ENCODE measurements at places on chromosomes 2 and 18. TPM values are rescaled to one million over a fixed set of nuclear protein-coding genes. Genes with fewer than 3 reads are reported as not detected.

DNA sequence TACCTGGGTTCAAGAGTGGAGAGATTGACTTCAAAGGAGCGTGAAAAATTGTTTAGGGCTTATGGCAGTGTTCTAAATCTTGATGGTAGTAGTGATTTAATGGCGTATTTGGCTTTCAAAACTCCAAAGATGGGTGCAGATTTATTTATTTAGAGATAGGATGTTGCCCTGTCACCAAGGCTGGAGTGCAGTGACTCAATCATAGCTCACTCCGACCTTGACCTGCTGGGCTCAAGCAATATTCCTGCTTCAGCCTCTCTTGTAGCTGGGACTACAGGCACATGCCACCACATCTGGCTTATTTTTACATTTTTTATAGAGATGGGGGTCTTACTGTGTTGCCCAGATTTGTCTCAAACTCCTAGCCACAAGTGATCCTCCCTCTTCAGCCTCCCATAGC, 52.5 kb downstream of the FAM117B start:
- no peaks in the 10 kb centered on the region for H3K27me3 ChIP-seq
- H3K4me3 ChIP-seq, result no peak overlapping the region
- no peaks in the 10 kb centered on the region for H3K36me3 ChIP-seq
- DNase-seq, result no peak
- H3K4me1 ChIP-seq, result peaks cover 4% of the 10 kb centered on the region
- H3K27ac ChIP-seq, result no peak overlapping the region

GRCh38 chr18:44799907-44800421, 119.3 kb downstream of the SETBP1 start:
- H3K27ac ChIP-seq, result peak overlapping the region; percentile 2
- H3K4me1 ChIP-seq, result peaks cover 48% of the 10 kb centered on the region
- peaks cover 10% of the 10 kb centered on the region for H3K27me3 ChIP-seq
- no peak for DNase-seq
- peaks cover 9% of the 10 kb centered on the region for H3K36me3 ChIP-seq
- H3K4me3 ChIP-seq, result no peak overlapping the region

- no peak overlapping the region for H3K4me3 ChIP-seq
- H3K36me3 ChIP-seq, result no peaks in the 10 kb centered on the region
- H3K4me1 ChIP-seq, result peaks cover under 1% of the 10 kb centered on the region
- no peak overlapping the region for H3K27ac ChIP-seq
- peaks cover under 1% of the 10 kb centered on the region for H3K27me3 ChIP-seq
These were observed 128.6 kb upstream of the RASGRP3 start for GRCh38 chr2:33347856-33348255.

IGFBP5 gene
- 0.51 TPM for total RNA-seq

- no peak overlapping the region for H3K4me3 ChIP-seq
- H3K36me3 ChIP-seq, result no peaks in the 10 kb centered on the region
- H3K4me1 ChIP-seq, result peaks cover 6% of the 10 kb centered on the region
- peaks cover 2% of the 10 kb centered on the region for H3K27me3 ChIP-seq
These were observed 62.4 kb downstream of the PLB1 start for GRCh38 chr2:28558158-28558820.

GRCh38 chr18:25147877-25148488, 204.0 kb downstream of the ZNF521 start:
- peaks cover 15% of the 10 kb centered on the region for H3K4me1 ChIP-seq
- no peak for DNase-seq
- peak overlapping the region; percentile 75 for H3K27ac ChIP-seq
- H3K27me3 ChIP-seq, result no peaks in the 10 kb centered on the region
- H3K36me3 ChIP-seq, result peaks cover 4% of the 10 kb centered on the region

GRCh38 chr2:239378918-239379640, 21.7 kb downstream of the HDAC4 start:
- no peak overlapping the region for H3K27ac ChIP-seq
- peaks cover 5% of the 10 kb centered on the region for H3K36me3 ChIP-seq
- DNase-seq, result peak; percentile 11
- peaks cover 44% of the 10 kb centered on the region for H3K4me1 ChIP-seq
- H3K27me3 ChIP-seq, result peaks cover 8% of the 10 kb centered on the region

- no peaks in the 10 kb centered on the region for H3K27me3 ChIP-seq
- H3K4me1 ChIP-seq, result peaks cover 1% of the 10 kb centered on the region
- H3K27ac ChIP-seq, result no peak overlapping the region
- DNase-seq, result no peak
These were observed 355.2 kb upstream of the KCNJ3 start for GRCh38 chr2:154343282-154343681.

DNA sequence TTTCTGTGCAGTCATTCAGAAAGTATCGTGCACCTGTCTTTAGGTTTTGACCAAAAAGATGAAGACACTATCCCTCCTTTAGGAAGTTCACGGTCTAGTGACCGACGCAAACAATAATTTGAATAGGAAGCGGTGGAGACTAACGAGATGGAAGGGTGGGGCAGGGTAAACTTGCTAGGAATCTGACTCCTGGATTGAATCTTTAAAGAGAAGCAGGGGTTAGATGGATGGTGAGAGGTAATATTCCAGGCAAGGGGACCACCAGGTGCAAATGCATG, 651 bp upstream of the TXNL1 start:
- peaks cover 24% of the 10 kb centered on the region for H3K4me1 ChIP-seq
- peak overlapping the region; percentile 99 for H3K4me3 ChIP-seq
- peaks cover 3% of the 10 kb centered on the region for H3K27me3 ChIP-seq
- H3K27ac ChIP-seq, result peak overlapping the region; percentile 99
- no peak for DNase-seq

- H3K36me3 ChIP-seq, result peaks cover 4% of the 10 kb centered on the region
- no peaks in the 10 kb centered on the region for H3K4me1 ChIP-seq
- peaks cover 1% of the 10 kb centered on the region for H3K27me3 ChIP-seq
These were observed 6.5 kb downstream of the CNDP1 start for GRCh38 chr18:74540652-74541421.

DNA sequence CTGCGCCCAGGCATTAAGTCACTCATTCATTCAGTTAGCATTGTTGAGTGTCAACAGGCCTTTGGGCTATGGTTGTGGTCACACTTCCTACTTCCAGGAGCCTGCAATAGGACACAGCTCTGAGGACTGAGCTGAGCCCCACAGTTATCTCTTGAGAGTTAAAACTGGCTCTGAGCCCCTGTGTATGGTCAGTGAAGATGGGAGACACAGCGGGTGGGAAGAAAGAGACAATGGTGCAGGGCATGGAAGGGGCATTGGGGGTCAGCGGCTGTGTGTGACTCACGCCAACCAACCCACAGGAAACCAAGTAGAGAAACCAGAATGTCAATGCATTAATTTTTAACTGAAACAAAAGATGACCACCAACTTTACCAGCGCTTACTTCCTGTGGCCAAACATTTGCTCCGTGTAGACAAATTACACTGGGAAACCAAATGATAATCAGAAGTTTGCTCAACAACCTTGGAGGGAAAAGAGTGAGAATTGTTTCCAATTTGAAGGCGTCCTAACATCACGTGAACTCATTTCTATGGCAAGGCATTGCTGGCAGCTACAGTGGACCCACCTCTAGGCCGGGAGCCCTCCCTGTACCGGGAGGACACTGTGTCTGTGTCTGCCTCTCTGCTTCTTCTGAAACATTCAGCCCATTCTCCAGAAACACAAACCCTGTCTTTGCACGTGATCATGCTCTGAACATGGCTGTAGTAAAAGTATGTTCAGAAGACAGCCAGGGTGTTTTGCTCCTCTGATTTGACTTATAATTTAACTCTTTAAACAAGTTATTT, 212.0 kb upstream of the ID2 start:
- peaks cover 2% of the 10 kb centered on the region for H3K27me3 ChIP-seq
- DNase-seq, result no peak
- no peaks in the 10 kb centered on the region for H3K4me1 ChIP-seq

DNA sequence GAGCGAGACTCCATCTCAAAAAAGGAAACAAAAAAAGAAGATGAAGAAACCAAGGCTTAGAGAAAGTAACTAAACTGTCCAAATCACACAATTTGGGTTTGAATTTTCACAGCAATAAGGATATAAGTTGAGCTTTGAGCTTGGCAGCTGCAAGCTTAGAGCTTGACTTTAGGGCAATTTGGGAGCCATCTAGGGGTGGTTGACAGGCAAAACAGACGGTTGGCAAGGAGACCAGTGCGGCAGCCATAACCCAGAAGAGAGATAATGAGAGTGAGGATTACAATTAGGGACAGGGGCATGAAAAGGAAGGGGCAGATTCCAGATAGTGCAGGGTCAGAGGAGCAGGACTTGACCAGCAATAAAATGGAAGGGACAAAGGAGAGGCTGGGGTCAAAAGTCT, 382.2 kb upstream of the HNRNPA3 start:
- H3K27me3 ChIP-seq, result no peaks in the 10 kb centered on the region
- H3K36me3 ChIP-seq, result no peaks in the 10 kb centered on the region
- H3K4me3 ChIP-seq, result no peak overlapping the region
- no peak overlapping the region for H3K27ac ChIP-seq
- peaks cover 2% of the 10 kb centered on the region for H3K4me1 ChIP-seq

DNA sequence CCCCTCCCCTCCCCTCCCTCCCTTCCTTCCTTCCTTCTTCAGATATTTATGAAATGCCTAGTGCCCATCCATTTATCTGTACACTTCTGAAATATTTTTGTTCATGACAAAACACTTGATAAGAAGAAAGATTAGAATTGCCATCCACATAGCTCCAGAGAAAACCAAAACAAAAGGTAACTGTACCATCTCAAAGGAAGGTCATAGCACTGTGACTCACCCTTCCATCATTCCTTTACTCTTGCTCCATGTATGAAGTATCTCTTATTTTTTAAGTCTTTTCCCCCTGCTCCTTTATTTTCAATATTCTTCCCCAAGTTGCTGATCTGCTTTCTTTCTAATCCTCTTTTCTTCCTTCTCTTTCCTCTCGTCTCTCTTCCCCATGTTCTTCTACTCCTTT, 9.9 kb downstream of the CNTNAP5 start:
- H3K27me3 ChIP-seq, result no peaks in the 10 kb centered on the region
- no peaks in the 10 kb centered on the region for H3K36me3 ChIP-seq
- DNase-seq, result no peak
- no peak overlapping the region for H3K4me3 ChIP-seq

DNA sequence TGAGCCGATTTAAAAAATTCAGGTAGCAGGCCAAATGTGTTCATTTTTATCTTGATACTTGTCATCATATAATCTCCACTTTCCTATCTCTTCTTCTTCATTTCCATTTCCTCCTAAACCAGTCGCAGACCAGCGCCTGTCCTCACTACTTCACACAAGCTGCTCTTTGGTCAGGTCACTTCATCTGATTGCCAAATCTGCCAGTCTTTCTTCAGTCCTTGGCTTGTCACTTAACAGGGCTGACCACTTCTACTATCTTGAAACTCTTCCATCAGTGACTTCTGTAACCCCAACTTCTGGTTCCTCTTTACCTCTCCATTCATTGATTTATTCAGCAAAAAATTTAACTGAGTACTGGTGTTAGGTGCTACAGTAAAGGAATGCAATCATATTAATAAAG, 18.0 kb upstream of the SPRED2 start:
- peaks cover 2% of the 10 kb centered on the region for H3K4me1 ChIP-seq
- H3K27me3 ChIP-seq, result no peaks in the 10 kb centered on the region
- no peaks in the 10 kb centered on the region for H3K36me3 ChIP-seq

BOK gene
- total RNA-seq, result 13.8 TPM

GRCh38 chr18:77135339-77136075, 2.9 kb upstream of the MBP start:
- H3K27ac ChIP-seq, result no peak overlapping the region
- no peaks in the 10 kb centered on the region for H3K36me3 ChIP-seq
- H3K27me3 ChIP-seq, result peaks cover 26% of the 10 kb centered on the region

COPS7B gene
- 53.2 TPM for total RNA-seq

QPCT gene
- total RNA-seq, result 7.4 TPM

GRCh38 chr2:69453475-69454129, 16.4 kb upstream of the NFU1 start:
- peaks cover 3% of the 10 kb centered on the region for H3K4me1 ChIP-seq
- DNase-seq, result no peak
- no peak overlapping the region for H3K4me3 ChIP-seq

DNA sequence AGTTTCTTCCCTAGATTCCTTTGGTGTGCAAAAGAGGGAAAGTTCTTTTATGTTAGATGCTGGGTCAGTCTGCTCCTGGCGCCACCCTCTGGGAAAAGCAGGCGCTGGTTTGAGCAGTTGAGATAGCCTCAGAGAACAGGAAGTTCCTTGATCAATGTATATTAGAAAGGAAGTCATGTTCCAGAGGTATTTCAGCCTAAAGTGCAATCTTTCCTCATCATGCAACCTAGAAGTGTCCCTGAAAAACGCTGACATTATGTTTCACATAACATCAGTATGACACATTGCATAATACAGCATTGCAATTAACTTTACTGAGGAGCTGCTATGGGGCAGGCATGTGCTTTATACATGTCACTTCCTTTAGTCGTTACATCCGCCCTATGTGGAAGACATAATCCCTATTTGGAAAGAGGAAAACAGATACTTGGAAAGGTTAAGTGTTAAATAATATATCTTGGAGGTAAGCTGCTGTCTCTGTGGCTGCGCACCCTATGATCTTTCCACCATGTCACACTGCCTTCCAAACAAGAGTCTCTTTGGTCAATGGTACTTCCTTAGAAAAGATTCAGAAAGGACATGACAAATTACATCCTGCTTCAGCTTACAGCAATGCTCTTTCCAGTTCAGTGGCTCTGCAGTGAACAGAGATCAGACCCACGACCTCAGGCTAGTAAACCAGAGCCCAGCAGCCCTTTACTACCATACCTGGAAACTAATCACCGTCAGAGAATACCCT, 369.7 kb downstream of the RAD51AP2 start:
- H3K36me3 ChIP-seq, result no peaks in the 10 kb centered on the region
- H3K27ac ChIP-seq, result no peak overlapping the region
- no peak overlapping the region for H3K4me3 ChIP-seq
- H3K4me1 ChIP-seq, result peaks cover 10% of the 10 kb centered on the region
- H3K27me3 ChIP-seq, result no peaks in the 10 kb centered on the region

DNA sequence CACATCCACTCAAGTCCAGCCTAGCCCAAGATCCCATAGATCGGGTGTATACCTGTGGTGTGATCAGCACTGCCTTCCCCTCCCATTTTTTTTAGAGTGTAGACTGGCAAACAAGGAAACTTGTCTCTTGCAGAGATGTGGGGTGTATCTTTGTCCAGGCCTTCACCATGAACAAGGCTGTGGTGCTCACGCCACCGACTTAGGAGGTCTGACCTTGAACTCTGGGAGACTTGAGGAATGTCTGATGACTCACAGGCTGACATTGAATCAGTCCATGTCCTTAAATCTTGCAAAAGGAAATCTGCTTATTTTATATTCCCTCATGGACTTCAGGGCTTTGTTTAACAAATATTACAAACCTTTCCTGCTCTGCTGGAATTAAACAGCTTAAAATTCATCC, 4.5 kb upstream of the CTIF start:
- H3K36me3 ChIP-seq, result no peaks in the 10 kb centered on the region
- H3K4me3 ChIP-seq, result no peak overlapping the region
- H3K27ac ChIP-seq, result no peak overlapping the region
- no peak for DNase-seq

GRCh38 chr18:34880882-34881834, 160.1 kb upstream of the MAPRE2 start:
- no peak for DNase-seq
- no peak overlapping the region for H3K4me3 ChIP-seq
- no peaks in the 10 kb centered on the region for H3K36me3 ChIP-seq
- peaks cover 7% of the 10 kb centered on the region for H3K4me1 ChIP-seq
- H3K27ac ChIP-seq, result no peak overlapping the region

OSBPL1A gene
- 27.5 TPM for total RNA-seq

NCKAP5 gene
- 0.20 TPM for total RNA-seq

- H3K27me3 ChIP-seq, result no peaks in the 10 kb centered on the region
- no peak overlapping the region for H3K27ac ChIP-seq
- H3K36me3 ChIP-seq, result no peaks in the 10 kb centered on the region
- H3K4me1 ChIP-seq, result no peaks in the 10 kb centered on the region
These were observed 685.0 kb upstream of the FANCL start for GRCh38 chr2:58926112-58926511.

FKBP7 gene
- total RNA-seq, result 21.2 TPM

- H3K36me3 ChIP-seq, result no peaks in the 10 kb centered on the region
- H3K4me1 ChIP-seq, result no peaks in the 10 kb centered on the region
- DNase-seq, result no peak
- no peak overlapping the region for H3K27ac ChIP-seq
- H3K4me3 ChIP-seq, result no peak overlapping the region
These were observed 114.1 kb downstream of the GFPT1 start for GRCh38 chr2:69272803-69273471.

Measured in glutamatergic neuron (in vitro differentiated cells).